ENCODE measurements at places on chromosomes 1 and 21.

DNA sequence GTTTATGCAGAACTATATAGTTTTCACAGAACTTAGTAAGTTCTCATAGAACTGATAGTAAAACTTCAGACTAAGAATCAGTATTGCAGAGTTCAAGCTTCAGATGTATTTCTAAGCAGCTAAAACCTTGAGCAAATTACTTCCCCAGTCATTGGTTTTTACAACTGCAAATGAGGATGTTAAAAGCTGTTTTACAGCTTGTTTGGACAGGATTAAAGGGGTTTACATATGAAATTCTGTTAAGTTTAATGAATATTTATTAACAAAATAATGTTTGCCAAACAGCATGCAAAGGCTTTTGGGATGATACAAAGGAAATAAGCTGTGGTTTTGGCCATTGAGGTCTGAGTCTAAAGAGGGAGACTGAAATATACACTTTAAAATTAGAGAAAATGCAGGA is 39.1 kb downstream of the CRB1 start:
- DNase-seq, result no peak

- DNase-seq, result peak; percentile 63
Measured at GRCh38 chr1:17865912-17866739, 111.0 kb downstream of the ACTL8 start.

DNA sequence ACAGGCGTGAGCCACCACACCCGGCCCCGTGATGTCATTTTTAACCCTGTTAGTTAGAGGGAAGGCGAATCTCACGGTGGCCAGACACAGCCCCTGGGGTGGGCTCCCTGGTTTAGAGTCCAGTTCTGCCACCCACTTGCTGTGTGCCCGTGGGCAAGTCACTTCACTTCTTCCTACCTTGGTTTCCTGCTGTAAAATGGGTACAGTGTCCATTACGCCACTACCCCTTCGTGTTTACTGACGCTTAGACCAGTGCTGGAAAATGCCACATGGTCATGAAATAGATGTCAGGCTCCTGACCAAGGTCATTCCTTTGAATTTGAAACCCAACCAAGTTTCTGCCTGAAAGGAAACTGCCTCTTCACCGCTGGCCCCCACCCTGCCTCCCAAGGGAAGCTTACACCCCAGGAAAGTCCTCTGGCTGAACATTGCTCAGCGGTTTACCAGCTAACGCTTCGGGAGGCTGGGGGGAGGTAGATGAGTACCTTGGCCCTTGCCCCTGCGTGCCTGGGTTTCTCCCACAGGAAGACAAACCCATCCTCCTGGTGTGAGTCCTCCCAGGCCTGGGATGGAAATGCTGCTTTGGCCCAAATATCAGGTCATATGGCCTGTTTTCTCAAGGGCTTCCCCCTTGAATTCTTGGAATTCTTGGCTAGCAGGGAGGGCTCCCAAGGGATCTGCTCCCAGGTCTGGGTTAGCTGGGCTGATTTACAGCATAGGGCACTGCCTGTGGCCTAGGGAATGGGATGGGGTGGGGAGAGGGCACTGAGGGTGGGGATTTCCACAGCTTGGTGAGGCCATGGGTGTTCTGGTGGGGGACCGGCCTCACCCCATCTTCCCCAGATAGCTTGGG is 7.6 kb upstream of the AADACL4 start:
- peak; percentile 49 for DNase-seq

DNA sequence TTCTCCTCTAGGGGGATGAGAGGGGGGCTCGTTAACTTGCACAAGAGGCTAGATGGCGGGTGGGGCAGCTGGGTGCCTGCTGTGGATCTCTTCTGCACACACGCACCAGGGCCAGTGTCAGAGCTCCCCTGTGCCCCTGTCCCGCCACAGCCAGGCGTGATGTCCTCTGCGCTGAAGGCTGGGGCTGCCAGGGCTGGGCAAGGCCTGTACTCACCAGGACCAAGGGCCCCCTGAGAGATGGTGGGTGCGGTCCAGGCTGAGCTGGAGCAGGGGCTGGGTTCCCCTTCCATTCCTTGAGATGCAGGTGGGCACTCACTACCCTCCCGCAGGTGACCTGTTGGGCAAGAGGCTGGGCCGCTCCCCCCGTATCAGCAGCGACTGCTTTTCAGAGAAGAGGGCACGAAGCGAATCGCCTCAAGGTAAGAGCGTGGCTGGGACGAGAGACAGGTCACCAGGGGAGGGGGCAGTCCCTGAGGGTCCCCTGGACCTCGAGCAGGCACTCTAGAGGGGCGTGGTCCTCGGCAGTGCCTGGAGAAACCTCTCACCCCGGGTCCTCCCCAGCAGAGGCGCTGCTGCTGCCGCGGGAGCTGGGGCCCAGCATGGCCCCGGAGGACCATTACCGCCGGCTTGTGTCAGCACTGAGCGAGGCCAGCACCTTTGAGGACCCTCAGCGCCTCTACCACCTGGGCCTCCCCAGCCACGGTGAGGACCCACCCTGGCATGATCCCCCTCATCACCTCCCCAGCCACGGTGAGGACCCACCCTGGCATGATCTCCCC is 15.2 kb downstream of the SAMD11 start:
- no peak for DNase-seq

DNA sequence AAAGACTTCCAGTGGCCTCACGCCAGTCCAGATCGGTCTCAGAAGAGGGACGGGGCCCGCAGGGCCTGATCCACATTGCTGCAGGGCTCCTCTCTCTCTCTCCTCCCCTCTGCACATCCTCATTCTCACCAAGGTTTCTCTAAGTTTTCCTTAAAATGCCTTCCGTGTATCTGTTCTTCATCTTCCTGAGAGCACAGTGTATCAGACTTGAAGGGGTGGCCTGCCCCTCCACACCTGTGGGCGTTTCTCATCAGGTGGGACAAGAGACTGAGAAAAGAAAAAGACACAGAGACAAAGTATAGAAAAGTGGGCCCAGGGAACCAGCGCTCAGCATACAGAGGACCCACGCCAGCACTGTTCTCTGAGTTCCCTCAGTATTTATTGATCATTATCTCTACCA is 66.4 kb downstream of the PRKAB2 start:
- no peak for DNase-seq

DNA sequence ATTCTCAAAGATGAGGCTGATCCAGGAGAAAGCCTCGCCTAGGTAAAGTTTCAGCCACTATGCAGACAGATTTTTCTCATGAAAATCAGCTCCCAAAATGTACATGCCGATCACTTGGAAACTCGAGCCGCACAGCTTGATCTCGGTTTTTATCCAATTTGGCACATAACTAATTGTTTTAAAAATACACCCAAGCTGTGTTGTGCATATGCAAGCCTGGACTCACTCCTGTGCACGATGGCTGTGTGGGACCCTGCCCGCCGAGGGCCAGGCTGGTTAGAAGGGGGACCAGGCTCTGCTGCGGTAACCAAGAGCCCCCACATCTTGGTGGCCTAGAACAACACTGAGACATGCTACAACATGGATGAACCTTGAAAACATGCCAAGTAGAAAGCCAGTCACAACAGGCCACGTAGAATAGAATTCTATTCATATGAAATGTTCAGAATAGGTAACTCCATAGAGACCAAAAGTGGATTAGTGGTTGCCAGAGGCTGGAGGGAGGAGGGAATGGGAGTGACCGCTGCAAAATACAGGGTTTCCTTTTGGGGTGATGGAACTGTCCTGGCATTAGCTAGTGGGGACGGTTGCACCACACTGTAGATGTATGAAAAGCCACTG is 16.1 kb upstream of the LDLRAP1 start:
- no peak for DNase-seq

DNA sequence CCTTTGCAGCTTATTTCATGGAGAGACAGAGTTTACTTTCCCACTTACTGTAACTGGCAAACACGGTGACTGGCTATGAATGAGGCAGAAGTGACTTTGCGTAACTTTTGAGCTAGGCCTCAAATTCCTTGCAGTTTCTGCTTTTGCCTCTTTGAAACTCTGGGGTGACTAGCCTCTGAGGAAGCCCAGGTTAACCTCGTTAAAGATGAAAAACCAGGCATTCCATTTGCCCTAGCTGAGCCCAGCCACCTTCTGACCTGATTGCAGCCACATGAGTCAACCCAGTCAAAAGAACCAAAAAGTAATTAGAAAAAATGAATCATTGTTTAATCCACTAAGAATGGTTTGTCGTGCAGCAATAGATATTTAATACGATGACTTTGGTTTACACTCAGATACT is 20.4 kb downstream of the PRMT6 start:
- DNase-seq, result peak; percentile 78

GRCh38 chr1:226637147-226637935 is 88.8 kb downstream of the STUM start:
- DNase-seq, result no peak

- no peak for DNase-seq
Measured at GRCh38 chr1:217647791-217648190, 16.6 kb downstream of the SPATA17 start.

GRCh38 chr1:191174298-191174697 is 696.6 kb upstream of the BRINP3 start:
- DNase-seq, result no peak

DNA sequence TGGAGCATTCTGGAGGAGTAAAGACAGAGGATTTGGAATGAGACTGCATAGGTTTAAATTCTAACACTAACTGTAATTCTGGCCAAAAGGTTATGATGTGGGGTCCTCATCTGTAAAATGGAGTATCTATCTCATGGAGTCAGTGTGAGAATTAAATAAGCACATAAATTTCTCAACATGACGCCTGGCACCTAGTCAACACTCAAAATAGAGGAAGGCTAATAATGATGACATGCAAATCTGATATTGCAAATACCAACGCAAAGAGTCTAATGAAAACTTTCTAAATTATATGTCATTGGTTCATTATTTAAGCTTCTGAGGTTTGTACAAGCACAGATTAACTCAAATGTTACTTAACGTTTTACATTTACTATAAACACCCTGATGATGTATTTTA is 29.6 kb downstream of the APP start:
- DNase-seq, result no peak

GRCh38 chr1:180899262-180899661 is 13.4 kb upstream of the KIAA1614 start:
- no peak for DNase-seq

- DNase-seq, result peak; percentile 91
Measured at GRCh38 chr1:31689854-31690253, 14.0 kb downstream of the COL16A1 start.

GRCh38 chr1:114466334-114467014 is 44.5 kb downstream of the TRIM33 start:
- no peak for DNase-seq

DNA sequence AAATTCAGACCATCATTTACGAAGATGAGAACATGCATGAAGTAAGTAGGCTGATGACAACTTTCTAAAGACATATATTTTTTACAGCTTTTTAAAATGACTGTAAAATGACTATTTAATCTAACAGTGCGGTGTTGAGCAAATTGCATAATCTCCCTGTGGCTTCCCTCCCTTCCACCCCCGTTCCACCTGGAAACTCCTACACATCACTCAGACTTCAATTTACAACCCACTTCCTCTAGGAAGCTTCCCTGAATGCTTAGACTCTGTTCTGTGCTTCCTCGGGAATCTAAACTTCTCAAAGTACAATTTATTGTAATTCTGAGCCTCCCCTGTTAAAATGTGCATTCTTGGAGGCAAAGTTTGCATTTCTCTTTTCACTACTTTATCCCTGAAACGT is 354.9 kb downstream of the DPYD start:
- DNase-seq, result no peak

- no peak for DNase-seq
Measured at GRCh38 chr1:30677471-30677870, 45.9 kb downstream of the MATN1 start.

- no peak for DNase-seq
Measured at GRCh38 chr1:225349826-225350225, 78.0 kb downstream of the LBR start.

GRCh38 chr1:180253585-180254495 is 23.8 kb downstream of the LHX4 start:
- DNase-seq, result no peak

- no peak for DNase-seq
Measured at GRCh38 chr1:181345146-181345545, 138.2 kb upstream of the CACNA1E start.

DNA sequence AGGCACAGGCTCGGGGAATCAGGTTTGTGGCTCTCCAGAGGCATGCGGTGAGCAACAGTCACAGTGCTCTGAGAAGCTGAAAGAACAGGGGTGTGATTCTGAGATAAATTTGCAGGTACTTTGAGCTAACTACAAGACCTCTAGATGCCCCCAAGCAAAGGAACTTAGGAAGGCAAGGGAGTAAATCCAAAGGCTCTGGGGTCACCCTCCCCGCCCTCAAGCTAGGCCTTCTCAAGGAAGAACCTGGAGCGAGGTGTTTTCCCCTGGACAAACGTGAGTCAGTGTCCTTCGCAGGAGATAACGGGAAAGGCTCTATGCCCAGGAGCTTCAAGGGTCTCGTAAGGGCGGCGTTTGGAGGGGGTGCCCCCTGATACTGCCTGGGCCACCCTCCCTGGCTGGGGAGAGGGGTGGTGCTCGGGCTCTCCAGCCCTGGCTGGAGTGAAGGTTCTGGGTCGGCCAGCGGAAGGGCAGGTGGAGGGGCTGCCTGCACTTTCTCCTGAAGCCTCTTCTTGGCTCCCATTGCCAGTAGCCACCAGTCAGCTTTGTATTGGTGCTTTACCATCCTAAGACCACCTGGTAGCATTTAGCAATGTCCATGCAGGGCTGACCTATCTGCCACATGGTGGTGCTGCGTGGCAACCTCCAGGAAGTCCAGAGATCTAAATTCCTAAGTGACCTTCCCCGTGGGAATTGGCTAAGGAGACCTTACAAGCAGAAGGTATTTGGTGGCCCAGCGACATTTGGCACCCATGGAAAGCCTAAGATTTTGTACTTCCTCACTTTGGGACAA is 44.0 kb downstream of the GPR161 start:
- no peak for DNase-seq

DNA sequence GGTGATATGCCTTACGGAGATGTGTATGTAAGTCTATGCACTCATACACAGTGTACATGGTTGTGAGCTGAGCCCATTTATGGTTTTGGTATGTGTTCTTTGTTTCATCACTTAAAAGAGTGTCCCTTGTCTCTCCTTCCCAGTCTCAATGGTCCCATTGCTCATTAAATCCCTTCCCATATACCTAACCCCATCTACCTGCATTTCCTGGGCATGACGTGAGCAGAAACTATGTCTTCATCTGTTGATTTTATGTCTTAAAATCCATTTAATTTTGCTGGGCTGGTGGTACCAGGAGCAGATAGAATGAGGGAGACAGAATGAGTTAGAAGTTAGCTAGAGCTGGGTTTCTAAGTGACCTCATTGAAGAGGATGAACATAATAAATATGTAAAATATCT is 44.8 kb downstream of the ADAMTS1 start:
- no peak for DNase-seq

GRCh38 chr1:221644663-221645258 is 97.1 kb downstream of the DUSP10 start:
- DNase-seq, result no peak

GRCh38 chr1:184193451-184193850 is 141.9 kb downstream of the TSEN15 start:
- DNase-seq, result no peak
